GM12878 (cell line): ENCODE measurements at places on chromosomes 6 and 20.

- DNase-seq: no peak
- no peaks in the 10 kb centered on the region for H3K36me3 ChIP-seq
- no peak overlapping the region for H3K27ac ChIP-seq
- no peaks in the 10 kb centered on the region for H3K4me1 ChIP-seq
- no peak overlapping the region for H3K4me3 ChIP-seq
Measured at GRCh38 chr6:168415993-168416530, 24.9 kb upstream of the SMOC2 start.

DNA sequence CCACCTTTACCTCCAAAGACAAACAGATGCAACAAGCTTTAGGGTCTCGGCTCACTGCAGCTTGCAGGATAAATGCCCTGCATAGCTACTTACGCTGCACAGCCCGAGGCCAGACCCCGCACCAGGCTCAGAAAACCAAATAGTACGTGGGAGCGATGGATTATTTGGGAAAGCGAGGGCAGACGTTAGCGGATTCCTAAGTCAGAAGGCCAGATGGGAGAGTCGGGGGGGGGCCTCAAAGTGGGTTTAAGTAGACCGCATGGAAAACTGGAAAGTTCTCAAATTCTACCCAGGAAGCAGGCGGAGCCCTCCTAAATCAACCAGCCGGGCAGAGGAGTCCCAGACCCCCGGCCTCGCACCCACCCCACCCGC lies 382 bp downstream of the SFT2D1 start:
- DNase-seq: no peak
- peaks cover 8% of the 10 kb centered on the region for H3K4me1 ChIP-seq
- H3K27me3 ChIP-seq: no peaks in the 10 kb centered on the region
- H3K36me3 ChIP-seq: peaks cover 14% of the 10 kb centered on the region

DNA sequence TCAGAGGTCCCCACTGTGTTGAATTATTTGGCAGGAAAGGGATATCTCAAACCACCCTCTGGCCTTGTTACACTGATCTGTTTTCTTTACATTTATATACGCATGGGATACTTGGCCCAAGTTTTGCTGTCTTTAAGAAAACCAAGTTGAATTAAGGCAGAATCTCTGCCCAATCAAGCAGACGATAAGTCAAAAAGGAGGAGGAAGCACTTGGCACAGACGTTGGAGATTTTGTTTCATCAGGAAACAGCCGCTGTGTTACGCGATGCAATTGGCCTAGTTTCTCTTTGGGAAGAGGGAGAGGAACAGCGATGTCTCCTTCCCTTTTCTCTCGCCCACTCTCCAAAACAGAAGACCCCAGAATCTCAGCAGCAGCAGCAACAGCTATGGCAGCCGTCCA lies 20.2 kb upstream of the NAA20 start:
- no peaks in the 10 kb centered on the region for H3K4me1 ChIP-seq
- no peak overlapping the region for H3K4me3 ChIP-seq
- no peak for DNase-seq
- no peaks in the 10 kb centered on the region for H3K27me3 ChIP-seq

GRCh38 chr6:132218059-132218696 lies 183.1 kb downstream of the MOXD1 start:
- H3K36me3 ChIP-seq: no peaks in the 10 kb centered on the region
- H3K4me3 ChIP-seq: no peak overlapping the region
- H3K27me3 ChIP-seq: no peaks in the 10 kb centered on the region
- no peaks in the 10 kb centered on the region for H3K4me1 ChIP-seq
- H3K27ac ChIP-seq: no peak overlapping the region

- no peaks in the 10 kb centered on the region for H3K36me3 ChIP-seq
- no peak overlapping the region for H3K27ac ChIP-seq
- no peak for DNase-seq
- no peaks in the 10 kb centered on the region; the same call in 1 of the 2 replicates for H3K27me3 ChIP-seq
- no peaks in the 10 kb centered on the region for H3K4me1 ChIP-seq
- no peak overlapping the region for H3K4me3 ChIP-seq
Measured at GRCh38 chr20:8652396-8652795, 416.5 kb upstream of the PLCB4 start.

- no peaks in the 10 kb centered on the region for H3K27me3 ChIP-seq
- H3K4me3 ChIP-seq: no peak overlapping the region
- no peaks in the 10 kb centered on the region for H3K36me3 ChIP-seq
- DNase-seq: no peak
- no peaks in the 10 kb centered on the region for H3K4me1 ChIP-seq
Measured at GRCh38 chr6:143783077-143783476, 60.1 kb upstream of the LTV1 start.

DNA sequence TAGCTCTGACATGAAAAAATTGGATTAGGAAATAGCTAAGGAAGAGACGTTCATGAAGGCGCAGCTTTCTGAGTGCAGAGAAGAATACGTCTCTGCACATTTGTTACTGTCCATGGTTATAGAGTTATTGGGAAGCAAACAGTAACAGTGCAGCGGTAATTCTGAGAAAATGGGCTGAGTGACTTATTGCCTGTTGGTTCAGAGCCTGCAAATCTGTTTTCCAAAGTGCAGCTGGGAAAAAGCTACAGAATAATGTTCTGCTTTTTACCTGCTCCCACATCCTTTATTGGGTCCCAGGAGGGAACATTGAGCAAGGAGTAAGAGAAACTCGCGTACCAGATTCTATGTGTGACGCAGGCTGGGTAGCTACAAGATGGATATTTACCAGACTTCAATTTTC lies 160.2 kb downstream of the BTBD3 start:
- H3K27ac ChIP-seq: no peak overlapping the region
- H3K36me3 ChIP-seq: no peaks in the 10 kb centered on the region
- no peaks in the 10 kb centered on the region for H3K27me3 ChIP-seq
- no peaks in the 10 kb centered on the region for H3K4me1 ChIP-seq
- no peak for DNase-seq

GRCh38 chr6:82891076-82891475 lies 174.6 kb downstream of the UBE3D start:
- H3K4me3 ChIP-seq: no peak overlapping the region
- H3K27ac ChIP-seq: no peak overlapping the region
- no peaks in the 10 kb centered on the region for H3K4me1 ChIP-seq
- no peak for DNase-seq

GRCh38 chr6:158441716-158442215 lies 118.1 kb upstream of the TMEM181 start:
- no peaks in the 10 kb centered on the region; the same call in 1 of the 2 replicates for H3K36me3 ChIP-seq
- H3K27me3 ChIP-seq: no peaks in the 10 kb centered on the region
- H3K27ac ChIP-seq: no peak overlapping the region
- no peak overlapping the region for H3K4me3 ChIP-seq
- H3K4me1 ChIP-seq: peaks cover 5% of the 10 kb centered on the region

DNA sequence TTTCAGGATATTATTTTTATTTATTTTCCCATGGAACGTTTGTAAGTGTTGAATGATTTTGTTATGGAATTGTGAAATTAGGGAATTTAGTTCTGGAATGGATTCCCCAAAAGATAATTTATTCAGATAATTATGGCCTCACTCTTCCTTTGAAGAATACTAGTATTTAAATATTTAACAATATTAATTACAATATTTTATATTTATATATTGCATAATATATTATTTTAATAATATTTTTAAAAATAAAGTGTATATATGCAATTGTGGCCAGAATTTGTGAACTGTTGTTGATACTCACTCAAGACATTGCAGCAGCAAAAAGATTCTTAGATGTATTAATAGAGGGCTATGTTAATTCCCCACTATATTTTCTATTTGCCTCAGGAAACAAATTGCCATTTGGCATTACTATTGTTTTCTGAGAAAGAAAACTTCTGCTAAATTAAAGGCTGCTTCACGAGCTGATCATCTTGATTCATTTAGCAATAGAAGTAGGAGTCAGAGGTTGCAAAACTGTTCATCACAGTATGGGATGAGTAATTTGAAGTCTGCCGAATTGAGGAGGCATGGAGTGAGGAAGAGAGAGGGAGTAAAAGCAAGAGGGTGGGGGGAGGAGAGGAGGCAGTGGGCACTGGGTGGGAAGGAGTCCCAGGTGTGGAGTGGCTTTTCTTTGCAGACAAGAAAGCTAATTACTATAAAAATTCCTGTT lies 729.2 kb downstream of the DHX35 start:
- no peaks in the 10 kb centered on the region for H3K27me3 ChIP-seq
- H3K27ac ChIP-seq: no peak overlapping the region
- no peaks in the 10 kb centered on the region for H3K36me3 ChIP-seq
- no peak overlapping the region for H3K4me3 ChIP-seq
- H3K4me1 ChIP-seq: no peaks in the 10 kb centered on the region

GRCh38 chr6:16440636-16441212 lies 202.3 kb downstream of the GMPR start:
- H3K36me3 ChIP-seq: peaks cover 5% of the 10 kb centered on the region
- no peak overlapping the region for H3K4me3 ChIP-seq
- DNase-seq: no peak

- DNase-seq: no peak
- no peak overlapping the region for H3K4me3 ChIP-seq
- no peaks in the 10 kb centered on the region for H3K36me3 ChIP-seq
Measured at GRCh38 chr6:1080453-1081337, 231.2 kb upstream of the FOXQ1 start.

- DNase-seq: no peak
- H3K4me1 ChIP-seq: peaks cover 3% of the 10 kb centered on the region; the same call in 1 of the 2 replicates
- peaks cover 3% of the 10 kb centered on the region for H3K27me3 ChIP-seq
- no peaks in the 10 kb centered on the region for H3K36me3 ChIP-seq
- no peak overlapping the region for H3K4me3 ChIP-seq
- H3K27ac ChIP-seq: no peak overlapping the region
Measured at GRCh38 chr6:123804014-123804786, 535 bp downstream of the NKAIN2 start.

DNA sequence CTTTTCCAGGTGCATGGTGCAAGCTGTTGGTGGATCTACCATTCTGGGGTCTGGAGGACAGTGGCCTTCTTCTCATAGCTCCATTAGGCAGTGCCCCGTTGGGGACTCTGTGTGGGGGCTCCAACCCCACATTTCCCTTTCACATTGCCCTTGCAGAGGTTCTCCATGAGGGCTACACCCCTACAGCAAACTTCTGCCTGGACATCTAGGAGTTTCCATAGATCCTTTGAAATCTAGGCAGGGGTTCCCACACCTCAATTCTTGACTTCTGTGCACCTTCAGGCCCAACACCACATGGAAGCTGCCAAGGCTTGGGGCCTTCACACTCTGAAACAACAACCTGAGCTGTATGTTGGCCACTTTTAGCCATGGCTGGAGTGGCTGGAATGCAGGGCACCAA lies 282.8 kb upstream of the SASH1 start:
- H3K36me3 ChIP-seq: no peaks in the 10 kb centered on the region
- no peaks in the 10 kb centered on the region for H3K4me1 ChIP-seq
- no peak for DNase-seq

- H3K36me3 ChIP-seq: no peaks in the 10 kb centered on the region; the same call in 1 of the 2 replicates
- DNase-seq: no peak
- H3K4me3 ChIP-seq: peak overlapping the region; percentile 69
- peak overlapping the region; percentile 84 for H3K27ac ChIP-seq
Measured at GRCh38 chr6:151379933-151380847, 11.2 kb downstream of the ZBTB2 start.

GRCh38 chr6:44540881-44541280 lies 153.4 kb downstream of the CDC5L start:
- H3K36me3 ChIP-seq: no peaks in the 10 kb centered on the region
- no peaks in the 10 kb centered on the region for H3K4me1 ChIP-seq
- DNase-seq: no peak
- H3K27me3 ChIP-seq: peaks cover 2% of the 10 kb centered on the region; the same call in 1 of the 2 replicates
- no peak overlapping the region for H3K27ac ChIP-seq
- no peak overlapping the region for H3K4me3 ChIP-seq

DNA sequence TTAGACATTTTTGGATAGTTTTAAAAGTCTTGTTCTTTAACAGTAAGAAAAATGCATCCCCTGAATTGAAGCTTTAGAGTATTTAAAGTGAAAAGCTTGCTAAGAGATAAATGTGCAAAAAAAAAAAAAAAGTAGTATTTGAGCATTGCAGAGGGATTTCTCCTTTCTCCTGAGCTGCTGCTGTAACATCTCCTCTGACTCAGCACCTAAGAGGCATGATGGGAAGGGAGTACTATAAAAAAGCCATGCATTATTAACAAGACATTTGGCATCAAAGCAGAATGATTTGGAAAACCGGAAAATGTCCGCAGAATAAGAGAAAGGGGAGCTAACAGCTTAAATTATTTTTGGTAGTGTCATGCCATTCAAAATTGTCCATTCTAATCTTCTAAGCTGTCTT lies 27.9 kb downstream of the B4GALT5 start:
- peaks cover 10% of the 10 kb centered on the region; the same call in 1 of the 2 replicates for H3K36me3 ChIP-seq
- H3K4me1 ChIP-seq: peaks cover 38% of the 10 kb centered on the region
- DNase-seq: no peak
- no peaks in the 10 kb centered on the region for H3K27me3 ChIP-seq
- H3K4me3 ChIP-seq: 0 out of 2 replicates have a peak overlapping the region, but pooled peaks have one; percentile 6

GRCh38 chr20:41299899-41300298 lies 17.6 kb downstream of the ZHX3 start:
- no peaks in the 10 kb centered on the region for H3K36me3 ChIP-seq
- no peak overlapping the region for H3K27ac ChIP-seq
- H3K4me1 ChIP-seq: peaks cover 10% of the 10 kb centered on the region; the same call in 1 of the 2 replicates
- DNase-seq: no peak
- no peak overlapping the region for H3K4me3 ChIP-seq

- no peak overlapping the region for H3K27ac ChIP-seq
- H3K4me1 ChIP-seq: no peaks in the 10 kb centered on the region
- H3K27me3 ChIP-seq: 0 out of 2 replicates have a peak, but pooled peaks cover 1% of the 10 kb centered on the region
- no peak overlapping the region for H3K4me3 ChIP-seq
Measured at GRCh38 chr6:101117393-101118135, 236.4 kb upstream of the ASCC3 start.

- no peaks in the 10 kb centered on the region for H3K36me3 ChIP-seq
- DNase-seq: peak; percentile 12
- no peaks in the 10 kb centered on the region for H3K27me3 ChIP-seq
- no peak overlapping the region for H3K4me3 ChIP-seq
- H3K4me1 ChIP-seq: no peaks in the 10 kb centered on the region
Measured at GRCh38 chr6:117449549-117450439, 24.1 kb upstream of the ROS1 start.

GRCh38 chr6:113169484-113169883 lies 687.7 kb upstream of the MARCKS start:
- H3K27me3 ChIP-seq: no peaks in the 10 kb centered on the region
- H3K4me3 ChIP-seq: no peak overlapping the region
- no peak overlapping the region for H3K27ac ChIP-seq
- no peak for DNase-seq

GRCh38 chr20:35592339-35592974 lies 23.2 kb upstream of the SPAG4 start:
- DNase-seq: no peak
- no peaks in the 10 kb centered on the region for H3K27me3 ChIP-seq
- H3K4me3 ChIP-seq: no peak overlapping the region
- H3K4me1 ChIP-seq: no peaks in the 10 kb centered on the region
- H3K36me3 ChIP-seq: no peaks in the 10 kb centered on the region

DNA sequence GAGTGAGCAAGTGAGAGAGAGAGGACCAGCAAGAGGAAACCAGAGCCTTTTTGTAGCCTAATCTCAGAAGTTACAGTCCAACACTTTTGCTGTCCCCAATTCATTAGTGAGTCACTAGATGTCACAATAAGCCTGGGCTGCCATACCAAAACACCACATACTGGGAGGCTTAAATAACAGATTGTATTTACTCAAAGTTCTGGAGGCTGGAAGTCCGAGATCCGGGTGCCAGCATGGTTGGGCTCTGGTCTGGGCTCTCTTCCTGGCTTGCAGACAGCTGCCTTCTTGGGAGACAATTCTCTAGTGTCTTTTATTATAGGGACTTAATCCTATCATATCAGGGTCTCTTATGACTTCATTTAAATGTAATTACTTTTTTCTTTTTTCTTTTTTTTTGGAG lies 50.7 kb upstream of the FERMT1 start:
- no peaks in the 10 kb centered on the region for H3K36me3 ChIP-seq
- DNase-seq: no peak
- H3K4me1 ChIP-seq: no peaks in the 10 kb centered on the region
